ENCODE measurements at places on chromosomes 7 and 10.
A peak's percentile ranks its signal among the peaks of the same experiment; 100 is the strongest.

- DNase-seq, result no peak
Measured at GRCh38 chr10:123544986-123545385, 121.2 kb upstream of the GPR26 start.

GRCh38 chr10:32005050-32005449 is 51.2 kb downstream of the KIF5B start:
- DNase-seq, result peak; percentile 82

- DNase-seq, result no peak
Measured at GRCh38 chr7:136588216-136588615, 280.2 kb upstream of the CHRM2 start.

DNA sequence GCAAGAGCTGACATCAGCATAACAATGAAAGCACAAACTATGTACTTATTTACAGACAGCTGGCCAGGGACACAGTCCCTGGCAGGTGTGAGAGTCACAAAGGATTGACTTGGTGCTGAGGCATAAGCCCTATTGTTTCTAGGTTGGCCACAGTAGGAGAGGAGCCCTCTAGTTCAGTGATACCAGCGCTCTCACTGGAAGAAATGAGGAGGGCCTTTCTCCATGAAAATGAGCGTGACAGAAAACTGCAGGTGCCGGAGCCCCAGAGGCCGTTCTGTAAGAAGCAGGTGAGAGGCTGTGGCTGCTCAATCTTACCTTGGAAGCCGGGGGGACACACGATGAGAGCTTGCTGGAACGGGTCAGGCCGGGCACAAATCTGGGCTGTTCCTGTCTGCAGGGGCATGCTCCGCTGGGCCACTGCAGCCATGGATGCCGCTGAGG is 90.5 kb downstream of the CLEC2L start:
- no peak for DNase-seq

GRCh38 chr7:35797311-35797710 is 3.5 kb upstream of the SEPTIN7 start:
- no peak for DNase-seq

GRCh38 chr7:128210590-128211570 is 30.2 kb upstream of the LEP start:
- DNase-seq, result no peak

- peak; percentile 28 for DNase-seq
Measured at GRCh38 chr10:28087661-28088351, 88.9 kb upstream of the ODAD2 start.

GRCh38 chr7:111255576-111255975 is 164.6 kb downstream of the LRRN3 start:
- DNase-seq, result no peak

DNA sequence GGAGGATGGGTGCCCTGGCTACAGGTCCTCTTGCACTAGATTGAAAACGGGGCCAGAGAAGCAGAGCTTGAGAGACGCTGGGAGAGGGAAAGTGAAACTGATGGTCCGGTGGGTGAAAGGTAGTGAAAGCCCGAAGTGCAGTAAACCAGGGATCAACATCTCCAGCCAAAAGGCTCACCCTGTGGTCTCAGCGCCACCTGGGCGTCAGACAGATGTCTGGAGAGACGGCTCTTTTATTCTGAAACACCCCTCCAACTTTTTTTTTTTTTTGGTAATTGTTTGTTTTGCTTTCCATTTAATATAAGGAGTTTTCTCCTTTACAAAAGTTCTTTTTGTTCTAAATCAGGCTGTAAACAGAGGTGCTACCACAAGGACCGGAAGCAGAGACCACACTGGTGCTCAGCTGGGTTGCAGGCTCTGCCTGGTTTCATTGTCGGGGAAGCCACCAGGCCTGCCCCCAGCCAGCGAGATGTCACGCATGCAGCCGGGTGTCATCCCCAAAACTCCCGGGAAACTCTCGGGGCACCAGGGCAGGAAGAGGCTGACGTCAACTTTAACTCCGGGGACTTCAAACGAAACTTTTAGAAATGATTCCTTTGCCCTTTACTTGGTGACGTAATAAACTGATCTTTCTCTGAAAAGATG is 11.2 kb downstream of the IL2RA start:
- DNase-seq, result peak; percentile 98

- no peak for DNase-seq
Measured at GRCh38 chr10:91360461-91360860, 49.7 kb upstream of the HECTD2 start.

- no peak for DNase-seq
Measured at GRCh38 chr7:155569681-155570080, 23.3 kb upstream of the CNPY1 start.

GRCh38 chr10:86345296-86345858 is 21.2 kb downstream of the GRID1 start:
- DNase-seq, result no peak

- peak; percentile 63 for DNase-seq
Measured at GRCh38 chr10:70493660-70494234, 15.2 kb downstream of the PALD1 start.

- no peak for DNase-seq
Measured at GRCh38 chr7:129014501-129015101, 40.3 kb downstream of the TNPO3 start.

GRCh38 chr10:59181668-59182067 is 5.2 kb downstream of the PHYHIPL start:
- DNase-seq, result no peak

- DNase-seq, result no peak
Measured at GRCh38 chr7:132004529-132004928, 448.1 kb upstream of the PODXL start.

GRCh38 chr7:155877167-155877566 is 64.9 kb upstream of the SHH start:
- no peak for DNase-seq

DNA sequence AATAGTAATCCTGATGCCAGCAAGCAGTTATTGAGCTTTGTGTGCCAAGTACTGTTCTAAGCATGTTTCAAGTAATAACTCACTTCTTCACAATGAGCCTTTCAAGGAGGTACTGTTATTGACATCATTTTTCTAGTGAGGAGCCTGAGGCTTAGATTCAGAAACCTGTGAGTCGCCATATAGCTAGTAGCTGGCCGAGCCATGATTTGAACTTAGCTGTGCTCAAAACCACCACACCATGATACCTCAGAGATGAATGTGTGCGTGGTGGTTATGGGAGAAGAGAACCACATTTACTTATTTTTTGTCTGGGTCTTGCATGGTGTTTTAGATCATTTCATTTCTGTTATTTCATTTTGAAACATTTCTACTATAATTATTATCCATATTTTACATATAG is 578.9 kb downstream of the AUTS2 start:
- DNase-seq, result no peak

DNA sequence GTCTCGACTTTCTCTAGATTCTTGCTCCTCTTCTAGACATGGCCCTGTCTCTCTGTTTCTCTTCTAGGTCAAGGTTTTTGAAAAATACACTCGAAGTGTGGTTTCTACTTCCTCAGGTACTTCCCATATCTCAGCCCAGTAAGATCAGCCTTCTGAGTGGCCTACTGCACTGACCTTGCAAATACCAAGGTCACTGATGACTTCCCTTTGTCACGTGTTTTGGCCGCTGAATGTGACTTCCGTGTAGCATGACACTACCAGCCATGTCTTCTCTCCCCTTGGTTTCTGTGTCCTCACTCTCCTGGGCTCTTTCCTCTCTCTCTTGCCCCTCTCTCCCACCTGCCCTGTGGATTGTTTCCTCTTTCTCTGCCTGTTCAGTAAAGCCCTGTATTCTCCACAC is 7.9 kb upstream of the WIPF3 start:
- DNase-seq, result no peak

GRCh38 chr7:42603496-42603895 is 308.4 kb downstream of the C7orf25 start:
- no peak for DNase-seq

DNA sequence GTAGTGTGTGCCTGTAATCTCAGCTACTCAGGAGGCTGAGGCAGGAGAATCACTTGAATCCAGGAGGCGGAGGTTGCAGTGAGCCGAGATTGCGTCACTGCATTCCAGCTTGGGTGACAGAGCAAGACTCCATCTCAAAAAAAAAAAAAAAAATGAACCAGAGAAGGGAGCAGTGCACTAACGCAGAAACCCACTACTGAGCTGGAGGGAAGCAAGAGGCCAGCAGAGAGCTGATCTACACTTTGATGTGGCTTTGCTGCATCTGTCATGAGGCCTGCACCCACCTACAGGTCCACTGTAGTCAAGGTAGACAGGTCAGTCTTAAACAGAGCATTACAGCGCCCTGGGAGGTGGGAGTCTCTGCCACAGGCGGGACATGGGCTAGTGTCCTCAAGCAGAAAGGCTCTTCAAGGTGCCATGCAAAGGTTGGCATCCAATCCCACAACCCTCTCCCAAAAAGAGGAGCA is 30.0 kb downstream of the MAT1A start:
- DNase-seq, result no peak

DNA sequence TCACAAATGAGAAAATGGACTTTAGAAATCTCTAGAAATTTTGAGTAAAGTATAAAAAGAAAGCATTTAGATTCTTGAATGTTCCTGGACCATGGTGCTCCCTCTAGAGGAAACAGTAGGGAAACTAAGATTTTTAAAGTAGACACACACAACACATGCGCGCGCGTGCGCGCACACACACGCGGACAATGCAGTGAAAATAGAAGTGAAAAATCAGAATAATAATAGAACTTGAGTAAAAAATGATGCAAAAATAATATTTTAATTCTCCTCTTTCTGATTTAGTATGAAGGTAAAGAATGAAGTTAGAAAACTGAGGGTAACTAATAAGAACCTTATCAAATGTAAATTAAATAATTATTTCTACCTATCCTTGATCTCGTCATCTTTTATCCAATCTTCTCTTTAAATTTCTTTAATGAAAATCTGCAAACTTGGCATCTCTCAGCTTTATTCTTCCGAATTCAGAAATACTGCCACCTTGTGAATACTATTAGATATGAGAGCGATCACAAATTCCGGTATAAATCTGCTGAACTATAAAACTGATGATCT is 117.0 kb upstream of the AMPH start:
- DNase-seq, result no peak

DNA sequence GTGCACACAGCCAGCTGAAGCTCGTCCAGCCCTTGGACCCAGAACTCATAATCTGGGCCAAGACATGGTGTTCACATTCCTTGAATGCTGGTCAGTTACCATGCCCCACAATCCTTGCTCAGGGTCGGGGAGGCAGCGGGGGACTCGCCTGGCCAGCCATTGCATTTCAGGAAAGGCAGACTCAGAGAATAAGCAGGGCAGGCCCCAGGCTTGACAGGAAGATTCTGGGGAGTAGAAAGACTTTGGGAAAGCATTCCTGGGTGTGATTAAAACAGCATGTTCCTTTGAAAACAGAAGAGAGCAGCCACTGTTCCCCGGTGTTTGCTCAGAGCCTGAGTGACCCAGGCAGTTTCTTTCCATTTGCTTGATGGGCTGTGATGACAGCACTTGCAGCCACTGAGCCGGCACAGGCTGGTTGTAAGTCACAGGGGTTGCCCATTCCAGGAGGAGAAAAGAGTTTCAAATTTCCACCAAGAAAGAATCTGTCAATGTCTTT is 473.7 kb downstream of the TYW1 start:
- DNase-seq, result no peak

- no peak for DNase-seq
Measured at GRCh38 chr7:157908006-157908782, 571.4 kb downstream of the DNAJB6 start.

- no peak for DNase-seq
Measured at GRCh38 chr10:78756604-78757343, 312.0 kb upstream of the ZMIZ1 start.

DNA sequence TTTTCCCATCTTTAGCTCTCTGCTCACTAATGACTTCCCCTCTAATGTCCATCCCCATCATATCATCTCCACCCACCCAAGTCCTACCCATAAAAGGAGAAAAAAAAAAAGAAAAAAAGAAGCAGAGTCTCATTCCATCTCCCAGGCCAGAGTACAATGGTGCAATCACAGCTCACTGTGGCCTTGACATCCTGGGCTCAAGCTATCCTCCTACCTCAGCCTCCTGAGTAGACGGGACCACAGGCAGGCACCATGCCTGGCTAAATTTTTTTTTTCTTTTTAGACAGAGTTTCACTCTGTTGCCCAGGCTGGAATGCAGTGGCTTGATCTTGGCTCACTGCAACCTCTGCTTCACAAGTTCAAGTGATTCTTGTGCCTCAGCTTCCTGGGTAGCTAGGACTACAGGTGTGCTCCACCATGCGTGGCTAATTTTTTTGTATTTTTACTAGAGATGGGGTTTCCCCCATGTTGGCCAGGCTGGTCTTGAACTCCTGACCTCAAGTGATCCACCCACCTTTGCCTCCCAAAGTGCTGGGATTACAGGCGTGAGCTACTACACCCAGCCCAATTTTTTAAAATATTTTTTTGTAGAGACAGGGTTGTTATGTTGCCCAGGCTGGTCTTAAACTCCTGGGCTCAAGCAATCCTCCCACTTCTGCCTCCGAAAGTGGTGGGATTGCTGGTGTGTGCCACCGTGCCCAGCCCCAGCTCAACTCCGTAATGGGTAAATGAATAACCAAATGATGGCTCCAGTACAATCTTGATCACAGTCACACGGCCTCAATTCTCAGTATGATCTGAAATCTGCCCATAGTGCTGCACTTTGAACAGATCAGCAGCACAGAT is 24.6 kb upstream of the SGMS1 start:
- DNase-seq, result no peak

GRCh38 chr10:5971315-5971832 is 6.0 kb downstream of the IL15RA start:
- peak; percentile 67 for DNase-seq

GRCh38 chr10:89389254-89389653 is 3.2 kb upstream of the IFIT1 start:
- no peak for DNase-seq

- DNase-seq, result no peak
Measured at GRCh38 chr7:20401861-20402746, 71.4 kb downstream of the ITGB8 start.

GRCh38 chr7:157855452-157856213 is 518.8 kb downstream of the DNAJB6 start:
- DNase-seq, result no peak

- no peak for DNase-seq
Measured at GRCh38 chr10:2143213-2143835, 406.0 kb upstream of the ADARB2 start.

- no peak for DNase-seq
Measured at GRCh38 chr7:28483908-28484605, 71.7 kb downstream of the CREB5 start.

DNA sequence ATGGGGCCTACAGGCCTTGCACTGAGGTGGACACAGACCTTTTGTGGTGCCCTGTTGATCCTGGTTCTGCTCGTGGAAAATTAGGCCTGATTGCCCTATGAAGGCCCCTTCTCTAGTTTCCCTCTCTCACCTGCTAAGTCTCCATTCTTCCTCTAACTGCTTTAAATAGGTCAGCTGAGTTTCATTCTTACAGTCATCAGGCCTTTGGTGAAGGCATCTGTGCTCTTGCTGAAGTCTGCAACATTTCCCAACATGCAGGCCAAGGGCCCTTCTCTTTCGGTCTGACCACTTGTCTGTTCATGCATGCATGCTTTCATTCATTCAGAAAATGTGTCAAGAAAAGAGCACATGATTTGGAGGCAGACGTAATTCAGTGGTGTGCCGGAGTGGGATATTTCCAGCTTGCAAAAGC is 244.0 kb downstream of the BUB3 start:
- DNase-seq, result no peak

- DNase-seq, result no peak
Measured at GRCh38 chr7:80533287-80533686, 21.4 kb upstream of the GNAT3 start.
